COR-L47 (cell line): ENCODE measurements at places on chromosomes 12 and 14.

DNA sequence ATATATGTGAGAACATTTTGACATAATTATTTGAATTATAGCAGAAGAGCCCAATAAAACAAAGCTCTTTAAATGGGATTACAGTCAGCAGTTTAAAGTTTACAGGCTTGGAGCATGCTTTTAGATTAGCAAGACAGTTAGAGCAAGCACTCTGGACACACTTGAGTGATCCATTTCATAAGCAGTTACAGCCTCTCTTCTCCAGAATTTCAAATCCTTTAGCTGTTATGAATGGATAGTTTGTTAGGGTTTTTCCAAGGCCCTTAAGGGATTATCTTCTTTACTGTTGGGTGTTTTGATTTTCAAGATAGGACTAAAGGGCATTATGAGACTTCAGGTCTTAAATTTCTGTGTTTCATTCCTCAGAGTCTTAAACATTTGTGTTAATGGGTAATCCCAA is 36.3 kb downstream of the BEST3 start:
- no peak for DNase-seq

- DNase-seq = peak; percentile 33
Measured at GRCh38 chr14:76968621-76969063, 59.9 kb downstream of the IRF2BPL start.

- DNase-seq = no peak
Measured at GRCh38 chr14:94524093-94524492, 14.8 kb upstream of the SERPINA12 start.

- no peak for DNase-seq
Measured at GRCh38 chr12:5030066-5030465, 13.6 kb upstream of the KCNA5 start.

GRCh38 chr12:98123021-98123461 is 392.3 kb upstream of the TMPO start:
- no peak for DNase-seq

GRCh38 chr12:132262256-132263060 is 66.9 kb downstream of the GALNT9 start:
- DNase-seq = no peak

DNA sequence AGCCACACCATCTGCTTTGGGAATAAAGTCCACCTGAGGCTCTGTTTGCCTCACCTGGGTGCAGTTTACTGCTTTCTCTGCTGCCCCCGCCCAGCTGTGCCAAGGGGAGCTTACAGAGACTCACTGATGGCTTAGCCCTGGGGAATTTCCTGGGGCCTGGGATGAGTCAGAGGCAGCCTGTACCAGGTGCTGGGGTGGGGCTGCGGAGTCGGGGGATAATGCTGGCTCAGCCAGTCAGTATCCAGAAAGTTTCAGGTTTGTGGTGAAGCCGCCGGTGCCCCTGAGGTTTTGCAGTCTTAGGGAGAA is 22.3 kb downstream of the PLEKHG3 start:
- DNase-seq = peak; percentile 77

- no peak for DNase-seq
Measured at GRCh38 chr14:75689012-75689411, 28.0 kb downstream of the TTLL5 start.

- no peak for DNase-seq
Measured at GRCh38 chr12:3432868-3433267, 58.1 kb upstream of the PRMT8 start.

DNA sequence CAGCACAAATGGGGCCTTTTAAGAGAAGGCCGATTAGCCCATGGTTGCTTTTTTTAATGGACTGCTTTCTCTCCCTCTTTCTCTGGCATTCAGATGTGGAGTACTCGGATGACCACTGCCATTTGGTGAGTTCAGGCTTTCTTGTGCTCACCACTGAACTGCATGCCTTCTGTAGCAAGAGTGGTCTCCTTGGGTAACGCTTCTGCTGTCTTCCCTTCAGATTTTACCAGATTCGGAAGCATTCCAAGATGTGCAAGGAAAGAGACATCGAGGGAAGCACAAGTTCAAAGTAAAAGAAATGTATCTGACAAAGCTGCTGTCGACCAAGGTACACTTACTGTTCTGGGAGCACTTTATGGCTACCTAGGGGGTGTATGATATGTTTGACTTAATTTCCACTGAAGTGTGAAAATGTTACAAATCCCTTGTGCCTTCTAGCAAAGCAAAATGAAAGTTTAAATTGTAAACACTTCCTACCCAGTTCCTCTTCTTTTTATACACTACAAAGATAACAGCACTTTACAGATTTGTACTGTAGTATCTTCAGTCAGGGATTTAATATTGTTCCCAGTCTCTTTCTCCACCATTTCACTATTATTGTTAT is 148.8 kb downstream of the PLXNC1 start:
- DNase-seq = no peak

DNA sequence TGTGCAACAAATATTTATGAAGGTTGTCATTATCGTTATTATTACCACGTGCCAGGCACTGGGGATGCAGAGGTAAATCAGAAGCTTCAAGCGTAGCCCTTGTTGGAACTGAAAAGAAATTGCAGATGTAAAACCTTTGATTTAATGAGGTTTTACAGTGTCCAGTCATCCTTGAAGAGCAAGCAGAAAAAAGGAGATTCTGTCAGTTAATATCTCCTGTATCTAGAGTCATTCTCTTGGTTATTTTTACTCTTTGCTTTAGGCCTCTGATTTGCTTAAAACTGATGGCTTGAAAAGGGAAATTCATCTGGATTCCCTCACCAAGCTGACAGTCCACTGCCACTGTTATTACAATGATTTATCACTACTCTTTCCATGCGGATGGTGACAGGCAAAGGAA is 179.3 kb downstream of the GALC start:
- no peak for DNase-seq

- peak; percentile 16 for DNase-seq
Measured at GRCh38 chr12:104877103-104877705, 80.9 kb downstream of the SLC41A2 start.

- no peak for DNase-seq
Measured at GRCh38 chr14:22405201-22405600, 183.8 kb downstream of the DAD1 start.

GRCh38 chr12:93056971-93057535 is 128.0 kb upstream of the EEA1 start:
- no peak for DNase-seq

DNA sequence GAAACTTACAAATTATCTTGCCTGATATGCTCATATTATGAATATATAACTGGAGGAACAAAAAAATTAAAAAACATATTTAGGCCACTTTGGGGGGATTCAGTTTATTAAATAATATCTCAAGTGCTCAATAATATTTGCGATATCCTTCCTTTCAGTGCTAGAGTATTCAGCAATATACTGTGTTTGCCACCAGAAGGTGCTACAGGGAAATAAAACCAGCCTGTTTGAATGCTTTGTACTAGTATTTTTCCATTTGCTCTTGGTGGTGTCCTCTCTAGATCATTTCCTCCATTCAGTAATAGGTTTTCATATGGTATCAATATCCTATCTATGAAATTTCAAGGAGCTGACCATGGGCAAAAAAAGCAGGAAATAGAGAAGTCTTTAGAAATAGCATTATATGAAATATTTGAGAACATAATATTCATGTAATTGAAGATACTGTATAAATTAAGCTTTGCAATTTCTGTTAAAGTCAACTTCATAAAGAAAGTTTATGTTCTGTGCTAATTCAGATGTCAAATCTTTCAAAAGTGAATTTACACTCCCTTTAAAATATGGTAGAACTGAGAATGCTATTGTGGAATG is 106.2 kb upstream of the NAV3 start:
- DNase-seq = peak; percentile 34

DNA sequence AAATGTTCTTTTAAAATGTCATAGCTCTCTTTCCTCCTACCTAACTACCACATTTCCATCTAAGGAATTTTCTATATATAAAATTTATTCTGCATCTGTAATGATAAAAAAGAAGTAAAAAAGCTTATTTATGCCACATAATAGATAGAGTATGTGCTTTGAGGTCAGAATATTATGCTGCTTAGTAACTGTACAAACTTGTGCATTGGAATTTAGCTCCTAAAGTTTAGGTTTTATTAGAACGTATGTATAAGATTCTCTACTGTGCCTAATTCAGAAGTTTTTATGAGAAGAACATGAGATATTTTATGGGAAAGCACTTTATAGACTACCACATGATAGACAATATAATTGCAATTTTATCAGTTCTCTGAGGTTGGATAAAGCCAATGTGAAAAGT is 384.6 kb downstream of the SLC16A7 start:
- no peak for DNase-seq

GRCh38 chr14:64684091-64684490 is 20.1 kb upstream of the PLEKHG3 start:
- peak; percentile 25 for DNase-seq

DNA sequence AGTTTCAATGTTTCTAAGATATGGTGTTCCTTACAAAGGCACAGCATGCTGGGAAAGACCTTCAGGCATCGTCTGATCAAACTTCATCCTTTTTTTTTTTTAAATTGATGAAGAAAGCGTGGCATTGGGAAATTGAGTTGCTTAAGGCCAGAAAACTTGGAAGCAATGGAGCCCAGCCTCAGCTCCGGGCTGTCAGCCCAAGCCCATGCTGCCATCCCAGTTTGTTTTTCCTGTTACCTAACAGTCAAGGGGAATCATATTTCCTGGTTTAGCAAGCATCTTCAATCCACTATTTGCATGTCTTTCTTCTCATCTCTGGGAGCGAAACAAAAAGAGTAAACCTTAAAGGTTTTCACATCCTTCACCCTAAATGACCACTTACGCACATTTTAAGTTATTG is 200.2 kb downstream of the CHST11 start:
- DNase-seq = no peak

GRCh38 chr12:789852-790563 is 37.6 kb downstream of the WNK1 start:
- DNase-seq = no peak
